ENCODE measurements at places on chromosomes 2 and 18.

DNA sequence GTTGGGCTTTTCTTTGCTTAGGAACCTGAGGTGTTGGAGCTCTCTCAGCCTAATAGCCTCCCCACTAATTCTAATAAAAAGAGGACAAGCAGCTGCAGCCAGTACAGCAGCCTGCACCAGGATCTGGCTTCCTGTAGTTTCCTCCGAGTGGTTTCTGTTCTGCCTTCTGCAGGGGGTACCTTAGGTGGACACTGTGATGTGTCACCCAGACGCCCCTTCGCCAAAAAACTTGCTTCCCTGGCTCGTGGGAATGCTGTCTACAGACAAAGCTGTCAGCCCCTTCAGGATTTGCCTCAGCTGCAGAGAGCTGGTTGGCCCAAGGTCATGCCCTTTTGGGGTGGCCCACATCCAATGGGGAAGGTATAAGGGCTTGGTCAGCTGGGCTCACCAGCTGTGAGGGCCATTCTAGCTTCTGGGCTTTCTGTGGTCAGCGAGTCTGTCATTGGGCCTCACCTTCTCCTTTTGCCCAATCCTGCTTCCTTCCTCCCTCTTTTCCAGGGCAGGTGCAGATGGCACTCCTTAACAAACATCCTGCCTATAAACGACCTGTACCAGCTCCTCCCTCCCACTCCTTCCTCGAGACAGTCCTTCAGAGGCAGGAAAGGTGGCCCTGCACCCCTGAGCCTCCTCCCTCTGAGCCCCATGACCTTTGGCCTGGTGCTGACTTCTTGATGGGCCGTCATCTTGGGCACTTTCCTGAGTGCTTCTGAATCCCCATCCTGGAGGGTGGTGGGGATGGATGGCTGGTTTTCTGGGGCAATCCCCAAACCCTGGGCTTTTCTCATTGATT is 44.0 kb upstream of the ROCK2 start:
- DNase-seq = no peak

- no peak for DNase-seq
These were observed 222.4 kb downstream of the BCL2 start for GRCh38 chr18:63097178-63097577.

DNA sequence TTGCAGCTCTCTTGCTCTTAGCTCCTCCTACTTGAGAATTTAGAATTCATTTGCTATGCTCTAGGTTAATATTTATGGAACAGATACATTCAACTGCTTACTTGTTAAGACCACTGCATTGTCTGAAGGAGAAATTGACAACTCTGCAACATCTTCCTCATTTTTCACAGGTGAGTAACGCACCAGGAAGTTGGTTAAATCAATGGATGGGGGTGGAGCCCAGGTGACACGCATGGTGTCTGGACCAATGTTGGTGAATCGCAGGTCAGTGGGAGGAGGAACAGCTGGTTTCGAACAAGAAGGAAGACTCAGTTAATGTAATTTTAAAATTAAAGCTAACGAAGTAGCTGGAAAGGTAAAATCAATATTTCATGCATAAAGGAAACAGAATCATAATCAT is 44.3 kb downstream of the FN1 start:
- no peak for DNase-seq

- no peak for DNase-seq
These were observed 29.3 kb upstream of the MMADHC start for GRCh38 chr2:149616681-149617456.

DNA sequence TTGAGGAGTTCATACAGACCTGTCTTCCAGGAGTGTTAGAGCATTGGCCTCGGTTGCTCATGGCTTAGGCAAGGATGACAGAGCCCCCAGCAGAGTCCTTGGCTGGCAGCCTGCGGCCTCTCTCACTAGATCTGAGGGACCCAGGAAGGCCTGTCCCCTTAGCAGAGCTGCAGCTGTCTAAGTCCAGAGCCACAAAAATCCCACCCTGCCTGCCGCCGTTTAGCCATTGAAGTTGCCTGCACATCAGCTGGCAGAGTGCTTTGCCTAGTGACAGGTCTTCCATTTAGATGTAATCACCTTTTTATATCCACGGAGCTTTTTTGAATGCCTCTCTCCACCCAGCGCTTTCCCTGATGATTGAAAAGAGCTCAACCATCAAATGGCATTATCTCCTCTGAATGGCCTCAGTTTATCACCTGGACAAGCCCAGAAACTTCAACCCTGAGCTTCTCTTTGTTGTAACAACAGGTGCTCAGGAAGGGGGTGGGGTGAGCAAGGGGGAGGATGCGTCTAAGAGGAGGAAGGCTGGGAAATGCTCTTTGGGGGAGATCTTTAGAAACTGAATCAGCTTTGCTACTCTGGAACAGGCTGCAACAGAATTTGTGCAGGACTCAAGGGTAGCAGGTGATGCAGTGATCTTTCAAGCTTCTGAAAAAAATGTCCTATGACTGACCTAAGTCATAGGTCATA is 71.9 kb downstream of the TNP1 start:
- no peak for DNase-seq

DNA sequence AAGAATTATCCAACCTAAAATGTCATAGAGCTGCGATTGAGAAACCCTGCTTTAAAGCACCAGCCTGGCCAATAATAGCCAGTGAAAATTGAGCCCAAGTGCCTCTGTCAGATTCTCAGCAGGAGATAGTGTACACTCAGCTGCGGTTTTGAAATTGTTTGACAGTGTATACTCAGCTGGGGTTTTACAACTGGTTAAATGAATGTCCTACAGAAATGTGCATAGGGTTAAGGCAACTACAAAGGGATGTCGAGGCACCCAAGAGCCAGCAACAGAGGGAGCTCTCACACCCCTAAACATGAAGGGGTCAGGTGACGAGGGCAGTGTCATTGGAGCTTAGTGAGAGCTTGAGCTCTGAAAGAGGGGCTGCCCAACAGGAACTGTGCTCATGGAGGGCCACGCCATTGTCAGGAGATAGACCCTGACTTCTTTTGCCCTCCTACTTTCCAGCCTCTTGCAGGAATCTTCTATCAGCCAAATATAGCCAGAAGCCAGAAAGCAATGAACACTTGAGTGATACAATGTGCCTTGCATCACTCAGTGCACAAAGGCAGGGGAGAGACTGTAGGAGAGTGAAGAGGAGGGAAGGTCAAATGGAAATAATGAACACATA is 15.1 kb downstream of the ACTG2 start:
- no peak for DNase-seq

DNA sequence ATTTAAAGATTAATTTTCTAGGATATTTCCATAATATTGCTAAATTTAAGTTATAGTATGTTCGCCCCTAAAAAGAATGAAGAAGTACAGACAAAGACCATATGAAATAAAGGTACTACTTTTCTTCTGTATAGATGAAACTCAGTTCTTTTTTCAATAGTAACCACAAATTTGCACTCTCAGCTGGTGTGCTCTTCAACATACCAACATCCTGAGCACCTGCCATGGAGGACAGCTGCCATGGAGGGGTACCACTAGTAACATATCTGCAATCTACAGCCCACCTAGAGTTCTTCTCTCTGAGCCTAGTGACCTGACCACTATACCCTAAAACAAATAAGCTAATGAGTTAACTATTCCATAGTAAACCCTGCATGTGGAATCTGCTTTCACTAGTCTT is 36.8 kb upstream of the ERCC3 start:
- DNase-seq = no peak

DNA sequence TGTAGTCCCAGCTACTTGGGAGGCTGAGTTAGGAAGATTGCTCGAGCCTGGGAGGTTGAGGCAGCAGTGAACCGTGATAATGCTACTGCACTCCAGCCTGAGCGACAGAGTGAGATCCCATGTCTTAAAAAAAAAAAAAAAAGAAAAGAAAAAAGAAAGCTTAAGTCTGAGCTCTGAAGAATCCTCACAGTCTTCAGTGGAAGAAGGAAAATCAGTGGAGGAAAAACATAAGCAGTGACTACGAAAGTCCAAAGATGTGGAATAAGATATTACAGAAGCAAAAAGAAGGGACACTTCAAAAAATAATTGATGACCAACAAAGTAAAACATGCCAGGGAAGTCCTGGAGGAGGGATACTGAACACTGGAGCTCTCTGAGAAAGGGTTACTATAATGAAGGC is 2.8 kb upstream of the PCGF1 start:
- no peak for DNase-seq

GRCh38 chr18:54828281-54828881 is at the start of gene RAB27B:
RAB27B (plus strand) TSS chr18:54828477; CDS start chr18:54877586, 49,109 bp downstream.
- DNase-seq = peak; percentile 65

GRCh38 chr2:54015798-54016699 is 45.3 kb upstream of the PSME4 start:
- DNase-seq = no peak

DNA sequence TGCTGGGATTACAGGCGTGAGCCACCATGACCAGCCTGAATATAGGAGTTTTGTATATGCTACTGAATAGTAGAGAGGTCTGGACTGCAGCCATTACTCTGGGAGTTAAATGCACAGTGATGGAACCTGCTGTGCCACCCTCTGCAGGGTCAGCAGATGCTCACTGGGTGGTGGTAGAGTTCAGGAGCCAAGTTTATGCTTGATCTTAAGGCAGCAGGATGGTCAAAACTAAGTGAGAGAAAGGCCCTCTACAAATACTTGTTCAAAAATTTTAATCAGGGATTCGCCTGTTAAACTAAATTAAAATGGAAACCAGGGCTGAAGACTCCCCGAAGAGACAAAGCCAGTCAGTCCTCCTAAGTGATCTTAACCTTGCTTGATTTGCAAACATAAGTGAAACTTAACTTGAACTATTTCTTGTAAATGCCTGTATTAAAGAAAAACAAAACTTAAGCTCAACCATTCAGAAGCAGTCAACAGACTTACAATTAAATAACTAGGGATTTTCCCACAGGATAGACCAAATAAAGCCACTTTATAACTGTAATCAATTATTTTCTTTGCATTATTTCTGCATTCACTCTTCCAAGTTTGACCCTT is 4.2 kb upstream of the WDFY1 start:
- DNase-seq = no peak

DNA sequence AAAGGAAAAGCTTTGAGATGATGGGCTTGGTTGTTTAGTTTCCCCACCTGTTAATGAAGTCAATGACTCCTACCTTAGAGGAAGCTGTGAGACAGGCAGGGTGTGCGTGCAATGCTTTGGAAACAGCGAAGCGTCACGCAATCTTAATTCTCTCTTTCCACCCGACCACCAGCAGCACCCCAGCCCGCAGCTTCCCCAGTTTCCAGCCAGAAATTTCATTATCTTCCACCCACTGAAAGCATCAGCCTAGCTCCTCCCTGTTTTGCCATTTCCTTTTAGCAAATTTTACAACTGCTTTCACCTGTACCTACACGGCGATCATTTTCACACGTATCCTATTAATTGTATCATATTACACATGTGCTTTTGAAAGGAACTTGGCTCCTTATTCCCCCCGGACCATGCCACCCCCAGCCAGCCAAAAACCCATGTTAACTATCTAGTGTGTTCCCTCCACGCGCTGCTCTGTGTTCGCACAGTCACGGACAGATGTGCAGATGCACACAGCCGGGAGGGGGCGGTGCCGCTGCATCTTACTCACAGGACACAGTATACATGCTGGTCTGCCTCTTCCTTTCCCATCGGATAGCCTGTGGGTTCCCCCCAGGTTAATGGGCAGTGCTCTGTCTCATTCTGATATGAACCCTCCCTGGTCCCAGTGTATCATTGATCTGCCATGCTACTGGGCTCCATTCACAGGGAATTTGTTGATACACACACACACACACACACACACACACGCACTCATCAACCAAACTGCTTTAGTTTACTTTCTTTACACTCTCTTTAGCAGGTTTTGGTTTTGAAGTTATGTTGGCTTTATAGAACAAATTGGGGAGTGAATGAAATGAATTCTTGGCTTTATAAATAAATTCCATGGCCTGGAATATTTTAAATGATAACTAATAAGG is 22.4 kb downstream of the CYP27C1 start:
- peak; percentile 67 for DNase-seq

GRCh38 chr18:68766433-68766832 is 31.4 kb upstream of the CCDC102B start:
- no peak for DNase-seq

- DNase-seq = no peak
These were observed 153.3 kb upstream of the RBMS1 start for GRCh38 chr2:160646684-160647444.

DNA sequence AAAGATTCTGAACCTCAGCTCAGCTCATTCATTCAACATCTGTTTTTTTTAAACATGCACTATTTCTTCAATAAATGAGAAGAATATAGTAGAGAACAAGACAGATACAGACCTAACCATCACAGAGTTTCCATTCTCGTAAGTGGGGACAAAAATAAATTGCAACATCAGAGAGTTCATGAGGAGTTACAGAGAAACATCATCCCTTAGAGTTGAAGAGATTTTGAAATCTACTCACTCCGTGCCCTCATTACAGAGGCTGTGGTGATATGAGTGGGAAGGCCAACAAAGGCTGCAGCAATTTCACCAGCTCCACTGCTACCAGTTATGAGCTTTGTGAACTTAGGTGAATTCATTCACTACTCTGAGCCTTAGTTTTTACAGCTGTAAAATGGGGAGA is 399.3 kb downstream of the BCL11A start:
- no peak for DNase-seq

GRCh38 chr2:102301867-102302362 is 9.4 kb upstream of the IL1RL1 start:
- peak; percentile 50 for DNase-seq

DNA sequence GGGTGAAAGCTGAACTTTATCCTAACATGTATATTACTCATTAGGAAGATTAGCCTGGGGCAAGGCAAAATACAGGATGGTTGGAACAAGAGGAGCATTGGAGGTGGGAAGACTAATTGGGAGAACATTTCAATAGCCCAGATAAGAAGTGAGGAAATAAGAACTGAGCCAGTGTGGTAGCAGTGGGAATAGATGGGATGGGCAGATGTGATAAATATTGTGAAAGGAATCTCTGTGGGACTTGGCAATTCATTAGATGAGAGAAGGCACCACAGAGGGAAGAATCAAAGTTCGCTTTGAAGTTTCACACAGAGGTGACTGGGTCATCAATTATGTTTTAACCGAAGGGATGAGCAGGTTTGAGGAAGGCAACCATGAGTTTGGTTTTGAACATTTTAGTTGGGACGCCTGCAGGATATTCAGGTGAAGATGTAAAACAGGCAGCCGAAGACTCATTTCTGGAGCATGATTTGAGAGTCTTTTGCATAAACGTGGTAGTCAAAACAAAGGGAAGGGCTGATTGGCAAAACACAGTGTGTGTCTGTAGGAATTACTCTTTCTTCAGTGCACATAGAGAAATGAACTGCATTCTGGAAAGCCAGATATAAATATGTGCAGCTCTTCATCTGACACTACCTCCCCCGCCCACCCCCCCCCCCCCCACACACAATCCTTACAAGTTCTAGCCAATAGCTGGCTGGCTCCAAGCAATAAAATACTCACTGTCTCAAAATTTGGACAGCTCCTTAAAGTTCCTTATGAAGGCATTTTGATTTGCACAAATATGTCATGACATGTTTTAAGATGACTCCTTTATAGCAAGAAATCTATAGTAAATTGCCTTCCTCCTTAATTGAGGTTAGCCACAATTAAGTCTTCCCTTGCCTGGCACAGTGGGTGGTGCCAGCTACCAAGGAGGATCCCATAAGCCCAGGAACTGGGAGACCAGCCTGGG is 1.9 kb upstream of the SLC1A4 start:
- DNase-seq = no peak

DNA sequence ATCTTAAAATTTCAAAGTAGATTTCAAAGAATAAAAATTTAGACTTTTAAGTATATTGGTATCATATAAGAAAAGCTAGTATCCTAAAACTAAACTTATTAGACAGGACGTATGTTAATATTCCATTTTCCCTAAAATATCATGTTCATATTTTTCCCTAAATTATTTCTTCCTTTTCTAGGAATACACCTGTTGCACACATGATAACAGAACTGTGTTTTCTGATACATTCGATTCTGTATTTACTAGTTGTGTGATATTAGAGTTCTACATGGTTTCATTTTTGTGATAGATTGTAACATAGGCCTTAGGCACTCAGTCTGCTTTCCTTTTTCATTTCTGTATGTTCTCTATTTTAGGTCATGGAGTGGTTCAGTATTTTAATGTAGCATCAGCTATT is 10.9 kb downstream of the RBM45 start:
- no peak for DNase-seq

All from endothelial cell (in vitro differentiated cells).